Activated CD8-positive, alpha-beta memory T cell treated with anti-CD3 and anti-CD28 coated beads for 1 hour (primary cell): ENCODE measurements at places on chromosomes 4 and X.

- no peak for DNase-seq
Measured at GRCh38 chr4:153337686-153338085, 6.8 kb upstream of the MND1 start.

- no peak for DNase-seq
Measured at GRCh38 chr4:11467931-11468330, 39.2 kb upstream of the HS3ST1 start.

GRCh38 chrX:114985967-114986592, 31.3 kb downstream of the IL13RA2 start:
- DNase-seq: no peak

DNA sequence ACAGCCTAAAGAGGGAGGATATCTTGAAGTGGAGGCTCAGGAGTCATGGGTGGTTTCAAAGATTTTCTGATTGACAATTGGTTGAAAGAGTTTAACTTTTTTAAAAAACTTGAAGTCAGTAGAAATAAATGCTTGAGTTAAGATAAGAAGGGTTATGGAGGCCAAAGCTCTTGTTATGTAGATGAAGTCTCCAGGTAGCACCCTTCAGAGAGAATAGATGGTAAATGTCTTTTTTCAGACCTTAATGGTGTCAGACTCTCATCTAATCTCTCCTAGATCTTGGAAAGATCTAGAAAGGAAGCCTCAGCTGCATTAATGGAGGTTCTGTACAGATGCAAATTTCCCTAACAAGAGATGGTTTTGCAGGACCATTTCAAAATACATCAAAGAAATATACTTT, 6.8 kb upstream of the CHIC1 start:
- DNase-seq: no peak

- no peak for DNase-seq
Measured at GRCh38 chr4:175215657-175216056, 297.5 kb downstream of the ADAM29 start.

GRCh38 chr4:186765138-186765537, 41.5 kb upstream of the FAT1 start:
- DNase-seq: no peak

DNA sequence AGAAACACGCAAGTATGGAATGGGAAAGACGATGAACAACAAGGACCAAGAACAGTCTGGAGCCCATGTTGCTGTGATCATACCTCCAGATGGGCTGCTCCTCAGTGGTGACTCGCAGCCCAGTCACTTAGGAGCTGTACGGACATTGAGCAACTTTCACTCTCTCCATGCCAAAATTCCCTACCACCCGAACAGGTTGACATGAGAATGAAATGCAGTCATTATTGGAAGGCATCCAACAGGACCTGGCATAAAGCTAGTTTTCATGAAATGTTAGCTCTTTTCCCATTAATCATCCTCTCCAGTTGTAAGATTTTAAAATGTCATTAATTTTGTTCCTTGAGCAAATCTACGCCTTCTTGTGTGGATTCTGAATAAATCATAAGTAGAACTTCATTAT, 82.7 kb upstream of the GPM6B start:
- no peak for DNase-seq

- DNase-seq: no peak
Measured at GRCh38 chr4:85823295-85823694, 348.3 kb downstream of the ARHGAP24 start.

- DNase-seq: peak; percentile 35
Measured at GRCh38 chr4:40325406-40326019, 9.6 kb upstream of the CHRNA9 start.

- no peak for DNase-seq
Measured at GRCh38 chr4:1415681-1415981, 9.4 kb upstream of the NKX1-1 start.

- DNase-seq: no peak
Measured at GRCh38 chrX:31297881-31298280, 226.0 kb upstream of the FTHL17 start.

DNA sequence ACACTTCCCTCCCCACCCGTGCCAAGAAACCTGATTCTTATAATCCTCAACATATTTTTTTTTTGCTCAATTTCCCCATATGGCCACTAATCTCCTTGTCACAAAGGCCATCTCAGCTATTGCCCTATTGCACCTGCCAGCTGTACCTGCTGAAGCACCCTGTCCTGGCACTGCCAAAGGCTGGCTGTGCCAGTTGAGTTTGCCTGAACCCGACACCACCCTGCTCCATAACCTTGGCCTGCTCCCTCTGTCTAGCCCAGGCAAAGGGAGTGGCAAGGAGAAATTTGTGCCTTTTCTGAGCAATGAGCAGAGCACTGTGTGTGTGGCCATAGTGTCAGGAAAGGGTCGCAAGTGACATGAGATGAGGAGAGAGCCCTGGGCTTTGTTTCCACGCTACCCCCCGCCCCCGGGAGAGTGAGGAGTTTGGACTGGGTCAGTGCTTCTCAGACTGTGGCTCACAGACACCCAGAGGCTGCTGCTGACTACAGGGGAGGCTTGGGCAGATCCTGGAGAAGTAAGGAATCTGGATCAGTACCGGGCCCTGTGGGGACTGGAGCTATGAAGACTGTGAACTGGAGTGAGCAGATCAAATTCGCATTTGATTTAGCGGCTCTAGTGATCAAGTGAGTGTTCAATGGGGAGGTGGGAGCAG, 42.2 kb upstream of the HMGB3 start:
- DNase-seq: no peak

GRCh38 chr4:100009490-100009889, 59.4 kb upstream of the H2AZ1 start:
- DNase-seq: no peak

GRCh38 chrX:48761674-48762471, at the start of gene GLOD5:
GLOD5 (plus strand) TSS chrX:48761747; CDS start chrX:48761791, 44 bp downstream.
- no peak for DNase-seq

DNA sequence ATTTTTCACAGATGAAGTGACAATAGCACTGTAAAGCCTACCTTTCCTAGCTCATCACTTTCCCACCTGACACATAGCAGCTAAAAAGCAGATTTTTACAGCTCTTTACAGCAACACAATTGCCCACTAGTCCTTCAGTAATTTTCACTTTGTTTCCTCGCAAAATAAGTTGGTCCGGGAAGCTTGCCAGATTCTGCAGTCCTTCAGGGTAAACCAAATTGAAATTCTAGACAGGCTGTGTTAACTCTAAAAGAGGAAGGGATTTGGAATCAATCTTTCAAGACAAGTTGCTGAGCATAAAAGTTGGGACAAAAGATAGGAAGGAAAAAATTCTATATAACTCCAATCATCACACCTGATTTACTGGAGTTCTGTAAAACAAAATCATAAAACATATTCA, 8.7 kb downstream of the C1QTNF7 start:
- DNase-seq: no peak

DNA sequence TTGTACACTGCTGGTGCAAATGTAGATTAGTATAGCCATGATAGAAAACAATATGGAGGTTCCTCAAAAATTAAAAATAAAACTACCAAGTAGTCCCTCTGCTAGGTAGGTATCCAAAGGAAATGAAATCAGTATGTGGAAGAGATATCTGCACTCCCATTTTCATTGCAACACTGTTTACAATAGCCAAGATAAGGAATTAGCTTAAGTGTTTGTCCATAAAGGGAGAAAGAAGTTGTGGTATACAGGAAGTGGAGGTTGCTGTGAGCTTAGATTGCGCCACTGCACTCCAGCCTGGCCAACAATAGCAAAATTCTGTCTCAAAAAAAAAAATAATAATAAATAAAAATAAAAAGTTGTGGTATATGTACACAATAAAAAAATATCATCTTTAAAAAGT, 325.0 kb upstream of the EMCN start:
- no peak for DNase-seq

DNA sequence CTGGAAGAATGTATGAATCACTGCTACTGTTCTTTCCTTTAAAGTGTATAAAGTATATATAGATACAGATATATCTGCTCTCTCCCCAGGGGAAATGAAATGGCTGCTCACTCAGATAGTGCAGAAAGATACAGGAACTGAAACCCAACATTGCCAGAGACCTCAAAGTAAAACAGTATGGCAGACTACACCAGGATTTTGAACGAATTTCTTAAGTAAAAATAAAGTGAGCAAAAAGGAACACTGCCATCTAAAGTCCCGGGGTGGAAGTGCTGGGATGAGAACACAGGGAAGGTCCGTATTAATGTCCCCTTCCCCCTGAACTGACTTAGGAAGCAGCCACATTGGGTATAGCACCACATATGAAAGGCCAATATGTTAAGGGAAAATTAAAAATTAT, 93.4 kb downstream of the TMA16 start:
- no peak for DNase-seq

DNA sequence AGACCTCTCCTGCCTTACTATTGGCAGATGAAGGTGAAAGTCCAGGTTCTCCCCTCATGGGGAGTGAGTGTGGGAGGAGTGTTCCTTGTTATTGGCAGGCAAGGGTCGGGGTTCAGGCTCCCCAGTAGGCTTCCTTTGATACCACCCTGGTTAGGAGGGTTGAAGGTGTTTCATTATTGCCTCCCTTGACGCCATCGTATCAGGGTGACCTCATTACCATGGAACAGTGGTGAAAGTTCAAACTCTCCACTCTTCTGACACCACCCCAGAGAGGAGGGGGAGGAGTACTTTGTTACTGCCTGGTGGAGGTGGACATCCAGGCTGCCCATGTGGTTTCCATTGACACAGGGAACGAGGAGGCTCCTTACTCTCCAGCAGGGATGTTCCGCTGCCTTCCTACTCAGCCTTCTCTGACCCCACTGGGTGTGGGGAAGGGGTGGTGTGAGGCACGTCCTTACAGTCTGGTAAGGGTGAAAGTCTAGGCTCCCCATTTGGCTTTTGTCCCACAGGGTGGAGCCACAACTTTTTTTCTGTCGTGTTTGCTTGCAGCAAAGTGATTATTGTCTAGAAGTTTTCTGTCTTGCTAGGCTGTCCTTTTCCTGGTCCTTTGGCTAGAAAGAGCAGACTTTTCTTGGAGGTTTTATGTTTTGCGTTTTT, 37.2 kb upstream of the USP9X start:
- no peak for DNase-seq

- DNase-seq: no peak
Measured at GRCh38 chr4:1819284-1819683, 26.2 kb downstream of the FGFR3 start.

DNA sequence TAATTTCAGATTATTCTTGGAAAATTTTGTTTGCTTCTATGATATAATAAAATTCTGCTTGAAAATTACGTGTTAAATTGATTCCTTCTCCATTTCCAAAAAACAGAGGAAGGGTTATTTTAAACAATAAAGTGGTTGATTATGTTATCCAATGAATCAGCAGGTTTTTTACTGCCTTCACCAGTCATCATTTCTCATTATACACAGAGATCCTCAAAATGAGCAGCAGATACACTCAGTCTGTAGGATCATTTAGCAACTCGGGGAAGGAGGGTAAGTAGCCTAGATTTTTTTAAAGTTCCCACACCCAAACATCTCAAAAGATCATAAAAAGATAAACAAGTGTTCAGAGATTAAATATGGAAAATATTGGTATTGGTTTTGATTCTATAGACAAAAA, 6.8 kb upstream of the TMEM144 start:
- no peak for DNase-seq

DNA sequence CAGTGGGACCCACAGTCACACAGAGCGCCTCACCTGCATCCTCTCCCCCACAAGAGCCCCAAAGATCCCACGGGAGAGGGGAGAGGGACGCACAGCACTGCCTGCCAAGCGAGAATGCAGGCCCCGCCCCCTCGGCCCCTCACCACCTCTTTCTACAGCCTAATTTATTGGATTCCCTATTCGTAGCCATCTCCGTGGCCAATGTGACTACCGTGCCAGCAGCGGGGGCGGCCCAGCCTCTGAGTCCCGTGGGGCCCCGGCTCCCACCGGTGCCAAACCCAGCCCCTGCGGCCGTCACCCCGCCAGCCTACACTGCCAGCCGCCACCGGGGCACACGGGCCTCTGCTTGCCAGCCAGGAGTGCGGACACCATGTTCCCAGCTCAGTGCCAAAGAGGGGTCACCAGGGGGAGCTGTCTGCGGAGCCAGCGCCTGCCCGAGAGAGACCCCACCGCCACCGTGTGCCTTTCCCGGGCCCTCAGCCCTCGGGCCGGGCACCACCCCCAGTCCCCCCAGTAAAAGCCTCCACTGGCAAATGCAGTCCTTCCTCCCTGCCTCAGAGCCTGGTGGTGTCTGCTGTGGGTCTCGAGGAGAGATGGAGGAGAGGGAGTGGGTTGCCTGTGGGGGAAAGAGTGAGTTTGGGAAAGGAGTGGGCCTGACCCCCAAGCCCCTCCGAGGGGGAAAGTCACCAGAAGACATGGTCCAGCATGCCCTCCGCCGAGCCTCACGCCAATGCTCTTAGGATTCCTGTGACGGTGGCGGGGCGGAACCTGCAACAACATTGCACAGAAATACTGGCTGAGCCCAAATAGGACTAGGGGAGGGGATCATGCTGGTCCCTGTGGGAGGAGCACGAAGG, 19.6 kb upstream of the PLXNB3 start:
- no peak for DNase-seq

DNA sequence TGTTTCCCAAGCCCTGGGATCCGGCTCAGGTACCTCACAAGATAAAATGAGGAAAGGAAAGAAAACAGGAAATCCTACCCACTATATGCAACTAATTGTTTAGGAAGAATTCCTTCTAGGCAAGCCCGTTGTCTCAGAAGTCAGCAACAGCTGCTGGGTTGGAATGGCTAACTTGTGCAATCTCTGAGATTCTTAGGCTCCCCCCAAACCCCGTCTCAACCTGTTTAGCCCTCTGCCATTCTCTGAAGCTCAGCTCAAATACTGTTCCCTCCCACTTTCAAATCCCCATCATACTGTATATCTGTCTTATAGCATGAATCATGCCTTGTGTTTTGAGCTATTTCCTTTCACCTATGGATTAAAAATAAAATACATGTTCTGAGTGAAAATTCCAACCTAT, 28.9 kb downstream of the STARD8 start:
- DNase-seq: no peak

GRCh38 chr4:121064482-121064881, 7.9 kb downstream of the NDNF start:
- no peak for DNase-seq

DNA sequence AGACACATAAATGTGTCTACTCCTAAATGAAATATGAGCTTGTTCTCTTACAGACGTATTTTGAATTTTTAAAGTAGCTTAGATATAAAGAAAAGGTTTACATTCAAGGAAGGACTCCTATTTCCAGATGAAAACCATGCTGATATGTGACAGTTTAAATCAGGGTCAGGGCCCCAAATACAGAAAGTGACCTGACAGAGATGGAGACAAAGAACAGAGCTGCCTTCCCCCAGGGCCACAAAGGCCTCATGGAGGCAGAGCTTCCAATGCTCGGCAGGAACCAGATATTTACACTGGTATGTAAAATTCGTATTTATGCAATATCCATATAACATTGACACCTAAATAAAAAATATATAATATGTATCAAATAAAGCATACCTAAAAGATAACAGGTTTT, 124.0 kb downstream of the PRDM5 start:
- no peak for DNase-seq

DNA sequence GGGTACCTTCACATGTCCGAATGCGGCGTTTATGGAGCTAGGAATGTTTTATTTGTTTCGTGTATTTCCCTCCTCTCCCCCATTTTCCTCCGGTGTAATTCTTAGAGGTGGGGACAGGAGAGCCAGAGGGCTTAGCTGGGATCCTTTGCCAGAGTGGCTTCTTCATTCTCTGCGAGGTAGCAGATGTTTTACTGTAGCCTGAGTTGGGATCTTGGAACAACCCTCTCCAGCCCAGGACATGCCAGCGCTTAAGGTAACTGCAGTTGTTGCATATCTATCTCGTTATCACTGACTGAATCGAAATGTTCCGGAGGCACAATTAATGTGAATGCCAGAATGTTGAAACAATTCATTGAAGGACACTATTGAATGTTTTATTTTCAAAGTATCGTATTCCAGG, 59.0 kb upstream of the DYNLT3 start:
- no peak for DNase-seq

- no peak for DNase-seq
Measured at GRCh38 chr4:62490635-62491034, 1290.5 kb downstream of the ADGRL3 start.
